Stimulated activated CD8-positive, alpha-beta memory T cell treated with anti-CD3 and anti-CD28 coated beads, Interleukin-4, amount 100 ng/mL, for 48 hours (primary cell): ENCODE measurements at places on chromosomes 7 and 10.

DNA sequence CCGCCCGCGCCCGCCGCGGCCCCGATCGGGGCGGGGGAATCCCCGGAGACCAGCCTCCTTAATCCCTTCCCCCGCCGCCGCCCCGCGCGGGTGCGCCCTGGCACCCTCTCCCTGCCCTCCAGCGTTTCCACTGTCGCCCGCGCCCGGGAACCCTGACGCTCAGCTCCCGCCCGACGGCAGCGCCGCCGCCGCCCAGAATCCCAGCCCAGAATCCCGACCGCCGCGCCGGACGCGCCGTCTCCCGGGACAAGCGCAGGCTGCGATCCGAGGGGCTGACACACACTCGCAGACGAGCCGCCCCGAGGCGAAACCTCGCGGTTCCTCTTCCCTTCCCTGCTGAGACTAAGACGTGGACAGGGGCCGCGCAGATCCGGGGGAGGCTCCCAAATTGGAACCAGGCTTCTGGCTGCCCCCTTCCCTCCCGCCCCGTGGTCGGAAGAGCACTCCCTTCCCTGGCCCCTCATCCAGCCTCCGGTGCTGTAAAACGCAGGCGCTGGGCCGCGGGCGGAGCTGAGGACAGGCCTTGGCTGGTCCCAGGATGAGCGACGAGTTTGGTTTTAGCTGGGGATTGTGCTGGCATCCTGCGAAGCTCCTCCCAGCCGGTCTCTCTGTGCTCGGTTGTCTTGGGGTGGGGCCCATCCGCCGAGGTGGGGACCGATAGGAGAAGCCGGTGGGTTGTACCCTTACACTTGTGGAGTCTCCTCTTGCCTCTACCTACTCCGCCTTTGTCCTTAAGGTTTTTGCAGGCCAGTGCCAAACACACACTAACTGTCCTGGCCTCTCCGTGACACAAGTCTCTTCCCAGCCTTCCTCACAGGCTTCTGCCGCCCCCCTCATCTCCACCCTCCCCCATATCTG lies 1.1 kb downstream of the MARVELD1 start:
- DNase-seq = peak; percentile 45

DNA sequence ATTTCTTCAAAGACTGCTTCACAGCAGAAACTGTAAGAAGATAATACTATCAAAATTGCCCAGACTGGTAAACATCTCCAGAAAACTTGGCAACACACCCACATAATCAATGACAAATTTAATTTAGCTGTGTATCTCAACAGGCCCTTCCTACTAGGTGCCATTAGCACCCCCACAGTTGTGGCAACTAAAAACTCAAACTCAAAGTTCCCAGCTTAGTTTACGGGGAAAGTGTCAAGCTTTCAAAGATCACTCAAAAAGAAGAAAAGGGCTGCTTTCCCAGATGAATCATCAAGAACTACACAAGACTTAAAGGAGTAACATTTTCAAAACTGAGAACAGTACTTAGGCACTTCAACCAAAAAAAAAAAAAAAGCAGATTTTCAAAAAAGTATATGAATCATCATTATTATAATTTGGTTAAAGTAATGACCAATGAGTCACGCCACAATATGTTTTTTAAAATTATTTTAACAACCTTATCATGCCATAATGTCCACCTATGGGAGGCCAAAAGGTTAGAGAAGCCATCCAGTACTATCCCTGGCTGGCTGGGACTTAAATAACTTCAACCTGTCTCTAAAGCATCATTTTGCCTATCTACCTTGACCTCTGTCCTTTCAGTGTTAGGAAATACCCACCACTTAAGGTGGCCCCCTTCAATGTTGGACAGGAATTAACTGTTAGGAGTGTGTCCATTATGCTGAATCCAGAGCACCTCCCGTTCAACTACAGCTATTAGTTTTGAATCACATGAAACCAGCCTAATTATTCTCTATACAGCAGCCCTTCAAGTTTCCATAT lies 90.8 kb downstream of the ZFAND4 start:
- no peak for DNase-seq

GRCh38 chr7:38102507-38102906 lies 75.5 kb upstream of the STARD3NL start:
- no peak for DNase-seq

GRCh38 chr10:71390461-71390835 lies 6.3 kb upstream of the CDH23 start:
- DNase-seq = no peak

- DNase-seq = no peak
Observed at GRCh38 chr10:119162452-119163092, 2.9 kb downstream of the SFXN4 start.

DNA sequence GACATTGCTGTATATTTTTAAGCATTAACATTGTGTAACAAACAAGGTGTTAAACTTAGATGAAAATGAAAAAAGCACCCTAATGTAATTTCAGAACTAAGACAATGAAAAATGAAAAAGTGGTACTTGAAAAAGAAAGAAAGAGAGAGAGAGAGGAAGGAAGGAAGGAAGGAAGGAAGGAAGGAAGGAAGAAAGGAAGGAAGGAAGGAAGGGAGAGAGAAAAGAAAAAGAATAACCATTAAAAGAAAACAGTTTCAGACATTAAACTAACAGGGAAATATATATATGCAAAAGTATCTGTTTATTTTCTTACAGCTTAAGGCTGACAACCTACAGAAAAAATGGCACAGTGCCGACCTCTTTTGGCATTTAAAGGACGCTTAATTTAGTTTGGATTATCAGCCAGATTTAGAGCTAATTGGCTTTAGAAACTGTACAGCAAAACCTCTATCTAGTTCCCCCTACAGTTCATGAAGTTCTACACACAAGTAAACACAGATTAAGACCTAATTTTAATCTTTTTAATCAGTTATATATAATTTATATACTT lies 13.8 kb downstream of the MTERF1 start:
- no peak for DNase-seq

DNA sequence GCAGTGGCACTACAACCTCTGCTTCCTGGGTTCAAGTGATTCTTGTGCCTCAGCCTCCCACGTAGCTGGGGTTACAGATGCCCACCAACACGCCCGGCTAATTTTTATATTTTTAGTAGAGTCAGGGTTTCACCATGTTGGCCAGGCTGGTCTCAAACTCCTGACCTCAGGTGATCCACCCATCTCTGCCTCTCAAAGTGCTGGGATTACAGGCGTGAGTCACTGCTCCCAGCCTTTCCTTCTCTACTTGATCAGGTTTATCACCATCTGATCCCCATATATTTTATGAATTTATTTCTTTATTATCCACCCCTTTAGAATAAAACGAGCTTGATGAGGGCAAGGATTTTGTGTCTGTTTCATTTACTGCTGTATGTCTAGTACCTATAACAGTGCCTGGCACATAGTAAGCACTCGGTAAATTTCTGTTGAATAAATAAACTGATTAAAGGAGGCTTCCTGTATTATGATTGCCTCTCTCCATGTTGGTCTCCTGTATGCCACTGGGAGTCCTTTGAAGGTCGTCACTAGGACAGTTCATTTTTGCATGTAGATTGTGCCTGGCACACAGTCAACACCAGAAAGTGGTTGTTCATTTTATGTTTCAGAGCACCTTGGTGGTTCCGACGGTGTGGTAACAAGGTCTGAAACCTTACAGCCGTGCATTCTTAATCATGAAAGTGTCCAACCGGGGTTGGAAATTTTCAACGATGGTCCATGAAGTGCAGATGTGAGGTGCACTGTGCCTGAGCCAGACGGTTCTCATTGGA lies 9.6 kb upstream of the EIF3A start:
- DNase-seq = peak; percentile 57

- no peak for DNase-seq
Observed at GRCh38 chr10:76657337-76658012, 980.1 kb downstream of the KCNMA1 start.

- no peak for DNase-seq
Observed at GRCh38 chr10:21505711-21506278, 19.7 kb downstream of the SKIDA1 start.

- DNase-seq = peak; percentile 84
Observed at GRCh38 chr10:80535671-80536360, 1.9 kb upstream of the SH2D4B start.

GRCh38 chr7:155653803-155654202 lies 9.3 kb downstream of the RBM33 start:
- DNase-seq = no peak

- DNase-seq = no peak
Observed at GRCh38 chr10:98259606-98260315, 8.2 kb downstream of the LOXL4 start.

DNA sequence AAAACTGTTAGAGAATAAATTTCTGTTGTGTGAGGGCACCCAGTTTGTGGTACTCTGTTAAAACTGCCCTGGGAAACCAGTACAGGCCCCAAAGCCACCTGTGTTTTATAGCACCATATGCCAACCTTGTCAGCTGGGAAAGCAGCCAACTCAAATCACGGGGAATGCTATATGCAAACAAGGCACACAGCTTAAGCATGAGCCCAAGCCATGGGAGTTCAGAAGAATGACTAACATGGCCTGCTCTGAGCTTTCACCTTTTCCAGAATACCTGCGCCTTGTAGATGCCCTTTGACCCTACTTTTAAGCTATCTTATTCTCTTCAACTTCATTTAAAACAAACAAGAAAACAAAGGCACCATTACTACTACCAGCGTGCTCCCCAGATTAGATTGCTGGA lies 5.5 kb upstream of the SLC25A13 start:
- DNase-seq = no peak

- DNase-seq = no peak
Observed at GRCh38 chr10:43054593-43054992, 22.3 kb upstream of the RET start.

DNA sequence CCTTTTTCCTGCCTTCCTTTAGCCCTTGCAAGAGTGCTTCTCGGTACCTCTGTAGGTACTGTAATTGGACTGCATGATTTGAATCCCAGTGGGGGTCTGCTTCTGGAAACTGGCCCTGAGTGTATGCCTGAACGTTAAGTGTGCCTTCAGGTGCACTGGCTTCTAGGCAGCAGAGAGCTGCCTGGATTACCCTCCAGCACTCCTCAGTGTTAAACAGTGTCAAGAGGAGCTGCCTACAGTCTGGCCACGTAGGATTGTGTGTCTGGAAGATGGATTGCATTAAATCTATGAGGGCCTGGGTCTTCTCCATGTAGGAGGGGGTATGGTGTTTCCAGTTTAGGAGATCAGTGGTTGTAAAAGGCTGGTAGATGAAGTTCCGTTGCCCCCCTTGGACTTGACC lies 103.7 kb downstream of the TRIM24 start:
- DNase-seq = no peak

- no peak for DNase-seq
Observed at GRCh38 chr10:69846293-69846921, 44.7 kb downstream of the COL13A1 start.

GRCh38 chr10:112875476-112876267 lies 74.4 kb upstream of the TCF7L2 start:
- no peak for DNase-seq

DNA sequence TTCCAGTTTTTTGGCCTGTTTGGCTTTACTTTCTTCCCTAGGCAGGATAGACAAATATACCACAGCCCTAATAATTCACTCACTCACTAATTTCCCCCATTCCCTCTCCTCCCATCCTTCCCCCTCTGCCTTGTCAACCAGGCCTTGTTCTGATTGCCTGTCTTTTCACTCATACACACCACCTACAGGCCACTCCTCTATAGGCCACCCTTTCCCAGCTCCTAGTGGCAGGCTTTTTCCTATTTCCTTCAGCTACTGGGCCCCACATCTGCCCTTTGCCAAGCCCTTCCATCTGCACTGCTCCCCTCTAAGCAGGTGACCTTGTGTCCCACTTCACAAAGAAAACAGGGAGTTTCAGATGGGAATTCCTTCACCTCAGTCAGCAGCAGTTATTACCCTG lies 59.8 kb upstream of the MSRB2 start:
- DNase-seq = no peak

DNA sequence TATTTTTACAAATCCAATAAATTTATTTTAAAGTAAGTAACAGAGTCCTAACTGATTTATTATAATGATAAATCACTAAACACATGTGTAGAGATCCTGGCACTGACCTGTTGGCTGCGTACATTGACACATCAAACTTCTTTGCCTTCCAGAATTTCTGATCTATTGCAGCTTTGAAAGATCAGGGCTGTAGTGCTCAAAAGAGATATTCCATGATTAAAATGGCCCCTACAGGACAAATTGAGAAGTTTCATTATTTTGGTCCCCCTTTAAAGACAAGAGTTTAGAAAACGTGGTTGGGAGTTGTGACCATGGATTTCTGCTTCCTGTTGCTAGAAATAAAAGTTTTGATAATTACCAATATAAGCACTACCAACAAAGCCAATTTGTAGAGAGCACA lies 87.7 kb upstream of the PDK4 start:
- no peak for DNase-seq

DNA sequence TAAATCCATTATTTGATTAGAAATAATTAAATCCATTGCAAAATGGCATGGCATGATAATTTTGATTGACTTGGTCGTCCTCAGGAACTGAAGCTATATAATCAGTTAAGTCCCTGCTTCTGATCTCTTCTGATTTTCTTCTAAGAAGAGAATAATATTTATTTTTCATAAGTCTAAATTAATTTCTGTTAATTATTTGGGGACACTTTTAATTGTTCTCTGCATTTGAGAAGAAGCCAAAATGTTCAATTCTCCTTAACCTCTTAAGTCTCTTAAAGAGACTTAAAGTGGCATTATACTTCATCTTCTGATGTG lies 67.2 kb downstream of the CAV1 start:
- no peak for DNase-seq

GRCh38 chr7:89914711-89915110 lies 239.6 kb upstream of the STEAP1 start:
- no peak for DNase-seq

DNA sequence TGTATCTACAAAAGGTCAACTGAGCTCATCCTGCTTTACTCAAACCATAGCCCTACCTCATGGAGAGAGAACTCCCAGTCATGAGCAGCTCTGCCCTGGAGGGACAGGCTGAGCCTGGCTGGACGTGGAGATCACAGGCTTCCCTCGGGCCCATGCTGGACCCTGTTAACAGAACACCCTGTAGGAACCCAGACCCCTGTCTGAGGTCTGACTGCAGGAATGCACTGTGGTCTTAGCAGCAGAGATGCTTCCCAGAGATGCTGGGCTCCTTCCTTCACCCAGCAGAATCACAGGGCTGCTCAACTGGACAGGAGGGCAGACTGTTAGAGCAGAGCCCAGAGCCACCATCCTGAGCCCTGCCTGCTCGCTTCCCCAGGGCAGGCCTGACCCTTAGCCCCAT lies 814 bp downstream of the TMEM72 start:
- DNase-seq = no peak

- no peak for DNase-seq
Observed at GRCh38 chr7:142311876-142312275, 54.0 kb upstream of the PRSS58 start.

- DNase-seq = peak; percentile 38
Observed at GRCh38 chr10:89337484-89337883, 9.7 kb downstream of the IFIT3 start.

- DNase-seq = no peak
Observed at GRCh38 chr7:77459311-77459726, 43.2 kb upstream of the GSAP start.

- no peak for DNase-seq
Observed at GRCh38 chr10:97683556-97684367, 3.3 kb downstream of the AVPI1 start.
